ENCODE measurements at places on chromosomes 11 and 22. TPM values are rescaled to one million over a fixed set of nuclear protein-coding genes. Genes with fewer than 3 reads are reported as not detected.
A peak's percentile ranks its signal among the peaks of the same experiment; 100 is the strongest.

GRCh38 chr11:108985945-108986279 lies 321.0 kb downstream of the DDX10 start:
- DNase-seq = no peak

DNA sequence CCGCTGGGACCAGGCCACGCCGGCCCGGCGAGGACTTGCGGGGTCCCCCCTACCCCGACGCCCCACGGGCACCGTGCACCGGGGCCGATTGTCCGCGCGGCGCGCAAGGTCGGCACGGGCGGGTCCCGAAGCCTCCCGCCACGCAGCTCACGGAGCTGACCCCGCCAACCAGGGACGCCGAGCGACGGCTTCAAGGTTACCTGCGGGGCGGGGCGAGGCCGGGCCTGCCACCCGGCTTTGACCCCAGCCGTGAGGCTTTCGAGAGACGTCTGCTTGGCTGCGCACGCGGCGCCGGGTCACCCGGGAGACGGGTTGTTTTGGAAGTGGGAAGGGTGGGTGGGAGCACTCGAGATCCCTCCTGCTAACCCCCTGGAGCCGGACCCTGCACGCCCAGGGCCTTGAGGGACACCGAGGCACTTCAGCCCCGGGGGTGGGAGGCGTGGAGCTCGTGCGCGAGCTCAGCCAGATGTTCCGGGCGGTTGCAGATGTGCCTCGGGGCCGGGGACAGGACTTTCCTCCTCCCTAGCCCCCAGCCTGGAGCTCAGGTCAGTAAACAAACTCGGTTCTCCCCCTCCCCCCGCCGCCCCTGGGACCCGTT lies 3.2 kb upstream of the WNT11 start:
- peak; percentile 13 for DNase-seq

IL18BP gene
- 5.4 TPM for total RNA-seq

PRAME gene
- not detected for total RNA-seq

MYBPC3 gene
- total RNA-seq = not detected

PLAAT3 gene
- 3.5 TPM for total RNA-seq

GRCh38 chr22:23862103-23862502 lies 4.4 kb downstream of the SLC2A11 start:
- peak; percentile 67 for DNase-seq

- no peak for DNase-seq
Observed at GRCh38 chr22:39297490-39298240, 21.8 kb downstream of the RPL3 start.

TMEM191C gene
- not detected for total RNA-seq

DNA sequence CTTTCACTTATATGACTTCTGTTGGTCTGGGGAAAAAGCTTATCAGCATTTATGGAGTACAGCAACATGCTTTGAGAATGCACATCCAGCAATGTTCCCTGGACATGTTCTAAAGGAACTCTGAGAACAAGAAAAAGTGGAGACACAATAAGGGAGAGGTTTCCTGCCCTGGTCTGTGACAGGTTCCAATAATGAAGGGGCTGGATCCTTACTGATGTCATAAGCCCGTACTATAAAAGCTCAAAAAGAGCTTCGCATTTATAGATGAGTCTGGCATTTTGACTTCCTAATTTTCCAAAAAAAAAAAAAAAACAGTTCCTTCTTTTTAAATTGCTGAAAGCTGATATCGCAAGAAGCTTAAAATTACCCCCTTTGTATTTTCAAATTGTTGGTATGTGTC lies 129.1 kb downstream of the MPPED2 start:
- no peak for DNase-seq

- DNase-seq = no peak
Observed at GRCh38 chr22:33984656-33985285, 64.5 kb upstream of the LARGE1 start.

DDX10 gene
- total RNA-seq = 43.0 TPM

- no peak for DNase-seq
Observed at GRCh38 chr11:33505093-33505492, 195.5 kb downstream of the C11orf91 start.

OR8A1 gene
- total RNA-seq = not detected

SGSM1 gene
- total RNA-seq = 0.12 TPM

TUB gene
- 0.69 TPM for total RNA-seq

LMNTD2 gene
- 5.2 TPM for total RNA-seq

DNA sequence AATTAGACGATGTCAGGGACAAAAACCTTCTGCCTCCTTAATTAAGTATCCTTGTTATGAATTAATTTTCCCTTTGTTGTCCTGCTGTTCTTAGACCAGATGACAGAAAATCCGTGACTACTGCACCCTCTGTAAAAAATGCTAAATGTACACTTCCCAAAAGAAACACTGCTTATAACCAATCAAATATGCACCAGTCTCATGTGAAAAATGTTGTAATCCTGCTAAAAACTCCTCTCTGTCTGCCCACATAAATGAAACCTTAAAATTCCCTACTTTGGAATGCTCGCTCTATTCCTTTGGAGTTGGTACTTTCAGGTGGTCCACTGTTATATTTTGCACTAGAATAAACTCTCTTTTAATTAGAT lies 366.8 kb upstream of the CCDC179 start:
- DNase-seq = no peak

DNA sequence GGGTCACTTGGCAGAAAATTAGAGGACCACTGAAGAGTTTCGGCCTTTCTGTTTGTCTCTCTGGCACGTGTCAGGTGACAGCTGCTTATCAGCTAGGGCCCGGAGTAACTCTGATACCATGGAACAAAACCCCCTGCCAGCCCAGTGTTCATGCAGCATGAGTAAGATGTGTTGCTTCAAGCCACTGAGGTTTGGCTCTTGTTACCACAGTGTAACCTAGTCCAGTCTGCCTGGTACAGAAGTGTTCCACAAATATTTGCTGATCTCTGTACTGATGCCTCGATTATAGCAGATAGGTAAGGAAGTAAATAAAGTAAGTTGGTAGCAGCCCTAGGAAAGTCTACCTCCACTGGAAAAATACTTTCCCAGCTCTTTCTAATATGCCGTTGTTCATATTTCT lies 20.5 kb upstream of the ETS1 start:
- no peak for DNase-seq

DNA sequence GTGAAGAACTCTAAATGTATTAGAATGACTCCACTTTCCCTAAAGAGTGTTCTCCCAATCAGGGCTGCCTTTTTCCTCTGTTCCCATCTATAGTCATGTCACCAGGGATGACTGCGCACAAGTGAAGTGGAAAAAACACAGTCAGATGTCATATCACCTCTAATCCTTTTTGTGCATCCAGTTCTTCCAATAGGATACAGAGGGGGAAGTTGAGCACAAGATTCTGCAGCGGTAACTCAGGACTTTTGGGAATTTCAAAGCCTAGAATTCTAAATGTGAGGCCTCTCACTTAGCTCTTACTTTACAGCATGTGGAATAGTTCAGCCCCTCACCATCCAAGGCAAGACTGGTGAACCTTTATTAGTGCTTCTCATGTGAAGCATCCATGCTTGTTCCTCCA lies 602.6 kb downstream of the NTM start:
- DNase-seq = no peak

DNA sequence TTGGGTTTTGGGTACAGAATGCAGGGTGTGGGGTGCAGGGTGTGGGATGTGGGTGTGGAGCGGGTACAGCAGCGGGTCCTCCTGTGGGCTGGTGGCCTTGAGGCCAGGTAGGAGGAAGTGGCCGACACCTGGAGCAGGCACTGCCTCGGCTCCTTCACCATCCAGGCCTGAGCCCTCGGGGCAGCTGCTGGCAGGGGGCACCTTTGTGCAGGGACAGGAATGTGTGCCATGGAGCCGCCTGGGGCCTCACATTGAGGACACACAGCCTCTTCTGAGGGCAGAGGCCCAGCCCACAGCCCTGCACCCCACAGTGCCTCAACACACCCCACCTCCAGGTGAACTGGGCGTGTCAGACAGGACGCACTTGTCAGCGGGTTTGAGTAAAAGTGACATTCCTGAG lies 984.0 kb downstream of the BRD1 start:
- DNase-seq = no peak

- DNase-seq = no peak
Observed at GRCh38 chr22:31681349-31682345, 19.6 kb upstream of the PISD start.

DNA sequence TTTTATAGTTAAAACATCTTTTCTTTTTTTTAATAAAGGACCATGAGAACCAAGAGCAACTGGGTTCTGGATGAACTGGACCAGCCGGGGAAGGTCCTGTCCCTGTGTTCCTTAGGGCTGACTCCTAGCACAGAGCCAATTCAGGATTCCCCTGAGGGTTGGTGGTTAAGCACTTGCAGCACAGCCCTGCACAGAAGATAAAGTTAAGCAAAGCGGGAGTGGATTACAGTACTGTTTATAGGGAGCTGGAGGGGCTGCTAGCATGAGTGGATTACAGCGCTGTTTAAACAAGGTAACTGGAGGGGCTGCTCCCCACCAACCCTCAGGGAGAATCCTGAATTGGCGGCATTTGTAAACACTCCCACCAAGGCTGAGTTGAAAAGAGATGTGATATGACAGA lies 90.6 kb downstream of the CELSR1 start:
- DNase-seq = no peak

VSIG2 gene
- total RNA-seq = 0.29 TPM

GRCh38 chr22:31943206-31943977 lies 943 bp upstream of the YWHAH start:
- no peak for DNase-seq

GRCh38 chr22:38120359-38121110 lies 10.1 kb upstream of the BAIAP2L2 start:
- no peak for DNase-seq

DNA sequence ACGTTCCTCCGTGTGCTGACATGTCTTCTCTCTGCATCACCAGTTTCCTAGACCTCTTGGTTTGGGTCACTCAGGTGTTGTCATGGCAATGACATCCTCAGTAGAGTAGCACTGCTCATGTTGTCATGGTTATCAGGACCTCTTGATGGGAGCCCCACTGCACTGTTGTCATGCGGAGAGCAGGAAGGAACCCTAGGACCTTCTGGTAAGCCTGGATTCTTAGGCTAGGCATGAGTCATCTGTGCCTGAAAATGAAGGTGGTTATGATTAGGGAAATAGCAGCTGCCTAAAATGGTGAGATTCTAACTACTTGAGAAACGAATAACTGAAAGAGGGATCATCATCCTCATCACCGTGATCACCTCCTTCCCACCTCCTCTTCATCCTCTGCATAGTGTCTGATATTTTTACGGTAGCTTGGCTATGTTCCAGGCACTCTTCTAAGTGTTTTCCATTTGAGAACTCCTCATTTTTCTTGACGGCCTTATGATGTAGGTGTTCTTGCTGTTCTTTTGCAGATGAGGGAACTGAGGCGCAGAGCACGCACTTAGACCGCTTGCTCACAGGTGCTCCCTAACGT lies 858.4 kb downstream of the NTM start:
- no peak for DNase-seq

APOL5 gene
- not detected for total RNA-seq

NXPE1 gene
- total RNA-seq = not detected

GRCh38 chr22:27835446-27835845 lies 33.9 kb upstream of the MN1 start:
- DNase-seq = no peak

HSPB2 gene
- not detected for total RNA-seq

PHLDB1 gene
- 2.0 TPM for total RNA-seq

DNA sequence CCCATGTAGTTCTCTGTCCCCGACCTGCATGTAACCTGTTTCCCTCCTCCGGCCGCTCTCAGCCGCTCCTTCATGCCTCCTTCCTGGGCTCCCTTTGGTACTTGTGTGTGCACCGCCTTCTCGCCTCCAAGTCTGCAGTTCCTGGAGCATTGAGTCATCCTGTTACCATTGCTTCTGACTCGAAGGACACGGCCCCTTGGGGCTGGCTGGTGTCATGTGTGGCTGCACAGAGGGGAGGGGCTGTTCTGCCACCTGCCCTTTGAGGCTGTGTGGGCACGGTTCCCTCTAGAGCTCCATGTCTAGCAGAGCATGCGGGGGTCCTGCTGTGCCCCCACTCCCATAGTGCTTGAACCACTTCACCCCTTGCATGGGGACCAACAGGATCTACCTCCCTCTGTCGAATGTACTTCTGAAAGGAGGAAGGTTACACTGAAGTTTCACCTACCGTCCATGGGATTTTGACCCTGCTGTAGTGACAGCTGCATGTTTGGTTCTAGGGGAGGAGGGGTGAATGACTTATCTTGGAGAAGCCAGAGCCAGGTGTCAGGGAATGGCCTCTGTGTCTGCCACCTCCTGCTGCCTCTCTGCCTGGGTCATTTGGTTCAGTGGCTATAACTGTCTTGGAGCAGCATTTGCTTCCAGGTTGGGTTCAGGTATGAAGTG lies 39.6 kb downstream of the BCR start:
- peak; percentile 89 for DNase-seq

KRTAP5-8 gene
- total RNA-seq = not detected

DNA sequence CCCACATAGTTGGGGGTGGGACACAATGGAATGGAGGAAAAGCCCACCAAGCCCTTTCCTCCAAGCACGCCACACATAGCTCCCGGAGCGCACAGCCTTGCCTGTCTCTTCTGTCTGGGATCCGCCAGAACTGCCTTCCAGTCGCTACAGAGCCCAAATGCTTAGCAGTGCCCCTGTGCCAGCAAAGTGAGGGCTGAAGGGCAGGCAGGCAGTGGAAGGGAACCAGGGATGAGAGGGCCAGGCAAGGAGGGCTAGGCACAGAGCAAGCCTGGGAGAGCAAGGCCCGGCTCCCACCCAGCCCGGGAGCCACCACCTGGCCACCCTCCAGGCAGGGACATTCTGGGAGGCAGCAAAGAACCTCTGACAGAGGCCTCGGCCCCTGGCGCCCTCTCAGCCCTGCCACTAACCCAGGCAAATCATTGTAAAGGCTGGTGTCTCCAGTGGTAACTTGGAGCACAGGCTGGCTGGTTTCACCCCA lies 32.5 kb downstream of the PPP2R1B start:
- DNase-seq = no peak

DNA sequence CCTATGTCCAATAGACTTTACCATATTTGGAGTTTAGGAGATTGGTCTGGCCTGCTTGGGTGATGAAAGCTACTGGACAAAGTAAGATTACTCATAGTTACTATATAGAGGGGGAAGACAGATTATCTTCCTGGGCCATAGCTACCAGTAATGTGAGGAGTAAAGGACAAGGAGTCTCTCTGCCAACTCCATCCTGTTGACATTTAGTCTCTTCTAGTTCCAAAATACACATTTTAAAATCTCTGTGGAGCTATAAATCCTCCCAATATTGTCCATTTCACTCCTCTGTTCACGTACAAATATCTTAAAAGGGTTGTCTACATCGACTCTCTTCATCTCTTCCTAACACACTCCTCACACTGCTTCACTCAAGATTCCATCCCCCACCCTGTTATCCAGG lies 1.1 kb upstream of the OR51D1 start:
- no peak for DNase-seq

DNA sequence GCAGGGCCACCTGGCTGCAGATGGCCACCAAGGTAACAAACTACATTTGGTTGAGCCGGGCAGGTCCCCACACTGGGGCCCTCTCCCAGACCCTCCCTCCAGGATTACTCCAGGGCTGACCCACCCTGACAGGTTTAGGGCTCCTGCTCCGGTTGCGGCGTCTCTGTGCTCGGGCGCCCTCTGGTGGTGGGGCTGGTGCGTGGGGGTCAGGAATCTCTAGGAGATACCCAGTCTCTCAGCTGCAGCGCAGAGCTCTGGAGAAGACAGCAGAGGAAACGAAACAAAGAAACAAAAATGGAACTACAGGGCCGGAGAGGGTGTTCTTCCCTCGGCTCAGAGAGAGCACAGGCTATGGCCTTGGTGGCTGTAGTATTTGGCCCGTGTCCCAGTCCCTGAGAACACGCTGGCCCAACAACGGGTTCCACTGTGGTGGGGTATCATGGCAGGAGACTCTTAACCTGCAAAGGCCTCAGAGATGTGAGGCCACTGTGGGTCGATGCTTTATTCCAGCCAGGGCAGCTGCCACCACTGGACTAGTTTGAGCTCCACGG lies 2.4 kb downstream of the C11orf96 start:
- DNase-seq = peak; percentile 83

Measured in activated naive CD4-positive, alpha-beta T cell treated with anti-CD3 and anti-CD28 coated beads for 36 hours (primary cell).